ENCODE measurements at places on chromosomes 3 and 15.

DNA sequence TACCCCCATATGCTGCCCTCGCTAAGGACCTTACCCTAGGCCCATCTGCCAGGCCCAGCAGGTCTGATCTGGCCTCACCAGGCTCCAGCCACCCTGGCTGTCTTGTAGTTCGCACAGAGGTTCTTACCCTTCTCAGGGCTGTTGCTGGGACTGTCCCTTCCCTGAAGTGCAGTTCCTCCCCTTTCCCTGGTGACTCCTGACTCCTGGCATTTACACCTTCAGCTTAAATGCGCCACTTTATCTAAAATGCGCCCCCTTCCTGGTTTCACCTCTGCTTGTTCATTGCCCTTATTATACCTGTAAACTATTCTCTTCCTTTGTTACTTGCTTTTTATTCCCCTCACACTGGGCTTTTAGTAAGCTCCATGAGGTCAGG, 835 bp upstream of the TTLL3 start:
- no peak for DNase-seq

- no peak for DNase-seq
Measured at GRCh38 chr15:30896211-30896606, 7.5 kb upstream of the FAN1 start.

- DNase-seq = no peak
Measured at GRCh38 chr3:9137676-9138075, 111.8 kb downstream of the SRGAP3 start.

DNA sequence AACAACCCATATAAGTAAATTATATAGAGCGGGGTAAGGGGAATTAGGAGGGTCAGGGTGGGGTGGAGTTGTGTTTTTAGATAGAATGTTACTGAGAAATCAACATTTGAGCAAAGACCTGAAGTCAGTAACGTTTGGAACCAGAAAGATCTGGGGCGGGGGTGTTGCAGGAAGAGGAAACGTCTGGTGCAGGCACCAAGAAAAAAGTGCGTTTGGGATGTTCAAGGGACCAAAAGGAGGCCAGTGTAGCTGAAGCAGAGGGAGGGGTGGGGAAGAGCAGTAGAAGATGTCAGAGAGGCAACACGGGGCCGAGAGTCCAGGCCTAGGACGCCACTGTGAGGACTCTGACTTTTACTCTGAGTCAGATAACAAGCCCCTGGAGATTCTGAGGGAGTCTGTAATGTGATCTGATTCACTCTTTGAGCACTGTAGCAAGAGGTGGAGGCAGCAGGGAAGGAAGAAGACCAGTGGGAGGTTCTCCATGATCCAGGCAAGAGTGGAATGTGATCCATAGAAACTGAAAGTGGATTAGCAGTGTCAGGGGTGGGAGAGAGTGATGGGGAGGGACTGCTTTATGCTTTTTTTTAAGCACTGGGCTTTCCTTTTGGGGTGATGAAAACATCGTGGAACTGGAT, 179.3 kb upstream of the CHRM5 start:
- DNase-seq = no peak

- DNase-seq = no peak
Measured at GRCh38 chr3:83807511-83807910, 1151.3 kb upstream of the CADM2 start.

- DNase-seq = no peak
Measured at GRCh38 chr3:195159117-195159813, 111.7 kb downstream of the XXYLT1 start.

- DNase-seq = no peak
Measured at GRCh38 chr3:55621648-55622047, 134.5 kb upstream of the WNT5A start.

DNA sequence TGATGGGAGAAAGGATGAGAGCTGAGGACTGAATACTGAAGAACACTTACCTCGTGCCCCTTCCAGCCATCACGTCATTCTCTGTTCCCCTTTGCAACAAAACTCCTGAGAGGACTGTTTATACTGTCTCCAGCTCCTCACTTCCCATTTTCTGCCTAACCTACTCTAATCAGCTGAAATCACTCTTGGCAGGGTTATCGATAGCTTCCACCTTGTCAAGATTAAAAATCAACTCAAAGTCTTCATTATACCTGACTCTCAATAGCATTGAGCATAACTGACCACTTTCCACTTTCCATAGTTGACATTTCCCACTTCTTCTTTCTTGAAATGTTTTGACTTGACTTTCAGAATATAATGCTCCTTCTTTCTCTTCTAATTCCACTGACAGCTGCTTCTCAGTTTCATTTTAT, 4.3 kb downstream of the BTBD1 start:
- DNase-seq = no peak

DNA sequence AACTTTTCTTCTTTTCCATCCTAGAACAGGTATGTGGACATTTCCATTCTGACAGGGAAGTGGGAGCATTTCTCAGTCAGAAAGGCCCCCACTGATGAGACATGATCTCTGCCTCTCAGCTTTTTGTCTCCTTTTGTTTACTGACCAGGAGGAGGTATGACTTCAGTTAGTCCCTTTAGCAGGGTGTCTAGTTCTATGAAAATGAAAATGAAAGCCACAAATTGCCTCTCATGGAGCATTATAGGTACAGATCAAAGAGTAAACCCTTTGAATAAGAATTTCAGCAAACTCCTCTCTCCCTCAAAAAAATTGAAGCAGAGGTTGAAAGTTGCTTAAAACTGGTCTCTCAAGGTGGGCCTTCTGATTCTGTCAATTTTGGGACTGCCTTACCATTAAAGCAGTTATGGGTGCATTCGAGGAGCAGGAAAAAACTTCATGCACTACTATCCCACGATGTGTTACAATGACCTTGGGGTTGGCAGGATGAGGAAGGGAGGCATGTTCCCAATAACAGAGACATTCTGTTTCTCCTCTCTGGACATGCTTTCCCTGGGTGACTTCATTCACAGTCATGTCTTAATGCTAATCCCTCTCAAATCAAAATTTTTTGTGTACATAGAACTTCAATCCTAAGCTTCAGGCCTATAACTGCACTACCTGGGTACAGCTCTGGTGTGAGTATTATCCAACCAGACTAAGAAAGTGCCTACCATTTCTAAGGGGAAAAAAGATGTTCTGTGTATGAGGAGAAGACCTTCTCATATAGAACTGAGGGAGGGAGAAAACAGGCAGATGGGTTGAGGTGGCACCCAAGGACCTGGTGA, 50.6 kb upstream of the TBC1D23 start:
- DNase-seq = peak; percentile 26

DNA sequence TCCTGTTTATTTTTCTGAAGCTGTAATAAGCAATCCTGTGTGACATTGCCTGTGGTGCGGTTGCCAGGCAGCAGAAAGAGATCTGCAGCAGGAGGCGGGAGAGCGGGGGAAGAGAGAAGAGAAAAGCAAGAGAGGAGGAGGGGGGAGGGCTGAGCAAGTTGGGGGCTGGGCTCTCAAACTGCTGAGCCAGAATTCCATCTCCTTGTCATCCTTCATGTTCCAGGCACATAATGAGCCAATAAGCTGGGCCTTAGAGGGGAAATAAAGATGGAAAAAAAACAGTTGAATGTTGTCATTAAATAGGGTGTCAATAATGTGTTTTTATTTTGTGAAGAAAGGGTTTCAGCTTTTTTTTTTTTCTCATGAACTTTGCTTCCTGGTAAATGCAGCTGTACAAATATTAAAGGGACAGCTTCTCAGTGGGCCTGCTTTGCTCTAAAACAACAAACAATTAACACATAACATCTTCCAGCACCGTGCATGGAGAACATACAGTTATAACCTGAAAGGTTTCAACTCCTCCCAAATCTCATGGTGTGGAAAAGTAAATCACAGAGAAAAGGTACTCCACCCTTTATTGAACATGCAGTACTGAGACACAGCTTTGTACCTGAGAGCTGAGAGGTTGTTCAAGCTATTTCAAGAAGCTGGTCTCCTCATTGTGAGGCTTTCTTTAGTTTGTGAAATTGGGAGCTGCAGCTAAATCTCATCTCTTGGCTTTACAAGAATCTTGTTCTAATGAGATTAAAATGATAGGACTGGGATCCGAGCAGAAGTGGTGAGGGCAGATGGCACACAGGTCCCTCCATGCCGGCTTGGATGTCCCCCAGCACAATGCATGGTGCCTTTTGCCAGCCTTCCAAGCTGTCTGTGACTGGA, 451.1 kb upstream of the KCNMB2 start:
- DNase-seq = peak; percentile 32

DNA sequence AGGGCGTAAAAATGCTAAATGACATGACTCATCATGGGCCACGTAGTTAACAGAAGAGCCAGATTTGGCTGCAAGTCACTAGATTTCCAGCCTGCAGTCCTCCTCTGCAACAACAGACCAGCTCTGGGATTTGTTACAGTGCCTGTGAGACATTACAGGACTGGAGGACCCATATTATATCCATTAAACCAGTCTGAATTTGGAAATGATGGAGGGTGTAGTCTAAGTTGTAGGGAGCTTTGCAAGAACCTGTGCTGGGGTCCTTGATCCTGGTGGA, 10.8 kb downstream of the ZNF774 start:
- DNase-seq = no peak

DNA sequence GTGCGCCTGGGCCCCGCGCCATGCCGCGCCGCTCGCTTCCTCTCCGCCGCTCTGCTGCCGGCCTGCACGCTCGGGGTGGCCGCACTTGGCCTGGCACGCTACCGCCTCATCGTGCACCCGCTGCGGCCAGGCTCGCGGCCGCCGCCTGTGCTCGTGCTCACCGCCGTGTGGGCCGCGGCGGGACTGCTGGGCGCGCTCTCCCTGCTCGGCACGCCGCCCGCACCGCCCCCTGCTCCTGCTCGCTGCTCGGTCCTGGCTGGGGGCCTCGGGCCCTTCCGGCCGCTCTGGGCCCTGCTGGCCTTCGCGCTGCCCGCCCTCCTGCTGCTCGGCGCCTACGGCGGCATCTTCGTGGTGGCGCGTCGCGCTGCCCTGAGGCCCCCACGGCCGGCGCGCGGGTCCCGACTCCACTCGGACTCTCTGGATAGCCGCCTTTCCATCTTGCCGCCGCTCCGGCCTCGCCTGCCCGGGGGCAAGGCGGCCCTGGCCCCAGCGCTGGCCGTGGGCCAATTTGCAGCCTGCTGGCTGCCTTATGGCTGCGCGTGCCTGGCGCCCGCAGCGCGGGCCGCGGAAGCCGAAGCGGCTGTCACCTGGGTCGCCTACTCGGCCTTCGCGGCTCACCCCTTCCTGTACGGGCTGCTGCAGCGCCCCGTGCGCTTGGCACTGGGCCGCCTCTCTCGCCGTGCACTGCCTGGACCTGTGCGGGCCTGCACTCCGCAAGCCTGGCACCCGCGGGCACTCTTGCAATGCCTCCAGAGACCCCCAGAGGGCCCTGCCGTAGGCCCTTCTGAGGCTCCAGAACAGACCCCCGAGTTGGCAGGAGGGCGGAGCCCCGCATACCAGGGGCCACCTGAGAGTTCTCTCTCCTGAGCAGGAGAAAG, 951 bp downstream of the GPR62 start:
- DNase-seq = no peak

GRCh38 chr15:85766001-85766831, 28.5 kb downstream of the KLHL25 start:
- no peak for DNase-seq

DNA sequence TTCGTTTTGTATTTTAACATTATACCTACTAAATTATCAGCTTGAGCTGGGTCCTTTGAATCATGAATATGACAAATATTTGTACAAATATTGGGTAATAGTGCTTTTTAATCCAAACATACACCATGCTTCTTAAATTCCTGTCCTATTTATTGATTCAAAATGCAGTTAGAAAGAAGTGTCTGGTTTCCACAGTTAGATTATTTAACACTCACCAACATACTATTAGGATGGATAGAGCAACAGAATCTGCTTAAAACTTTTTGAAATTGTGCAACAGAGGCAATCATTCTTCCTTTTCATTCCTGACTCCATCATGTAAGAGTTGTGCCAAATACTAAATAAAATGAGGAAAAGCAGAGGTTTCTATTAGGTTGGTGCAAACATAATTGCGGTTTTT, 281.2 kb downstream of the LSAMP start:
- DNase-seq = no peak

- DNase-seq = no peak
Measured at GRCh38 chr3:185558395-185558794, 6.0 kb upstream of the LIPH start.

- no peak for DNase-seq
Measured at GRCh38 chr3:147680837-147681483, 271.8 kb downstream of the ZIC1 start.

- DNase-seq = no peak
Measured at GRCh38 chr15:33093222-33093621, 101.3 kb downstream of the FMN1 start.

- no peak for DNase-seq
Measured at GRCh38 chr15:40836020-40836419, 7.5 kb upstream of the PPP1R14D start.

DNA sequence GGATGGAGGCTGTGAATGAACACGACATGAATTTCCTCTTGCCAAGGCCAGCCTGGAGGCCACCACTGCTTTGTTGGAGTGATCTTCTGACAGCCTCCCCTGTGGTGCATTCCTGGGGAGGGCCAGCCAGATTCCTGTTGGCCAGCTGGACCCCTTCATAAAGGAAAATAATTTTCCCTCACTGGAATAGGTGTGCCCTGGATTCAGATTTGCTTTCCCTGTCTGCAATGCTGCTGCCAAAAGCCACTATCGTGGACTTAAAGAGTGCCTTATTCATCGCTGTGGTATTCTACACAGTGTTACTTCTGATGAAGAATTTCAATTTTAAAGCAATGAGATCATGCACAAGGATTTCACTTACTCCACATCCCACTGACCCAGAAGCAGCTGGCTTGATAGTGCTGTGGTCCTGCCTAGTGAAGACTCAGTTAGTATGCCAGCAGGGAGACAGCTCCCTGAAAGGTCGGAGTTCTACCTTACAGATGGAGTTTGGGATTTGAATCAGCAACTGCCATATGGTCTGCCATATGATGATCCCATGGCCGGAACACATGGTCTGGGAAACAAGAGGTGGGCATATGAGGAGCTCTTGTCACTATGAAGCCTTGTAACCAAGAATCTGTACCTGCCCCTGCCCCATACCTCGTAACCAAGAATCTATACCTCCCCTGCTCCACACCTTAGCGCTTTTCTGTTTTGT, 145.2 kb downstream of the KLF13 start:
- DNase-seq = no peak
